ENCODE measurements at places on chromosomes 12 and 14.

GRCh38 chr12:74170645-74171477 is 366.8 kb upstream of the ATXN7L3B start:
- DNase-seq, result no peak

- DNase-seq, result no peak
These were observed 216.6 kb downstream of the PTPRO start for GRCh38 chr12:15538881-15539280.

DNA sequence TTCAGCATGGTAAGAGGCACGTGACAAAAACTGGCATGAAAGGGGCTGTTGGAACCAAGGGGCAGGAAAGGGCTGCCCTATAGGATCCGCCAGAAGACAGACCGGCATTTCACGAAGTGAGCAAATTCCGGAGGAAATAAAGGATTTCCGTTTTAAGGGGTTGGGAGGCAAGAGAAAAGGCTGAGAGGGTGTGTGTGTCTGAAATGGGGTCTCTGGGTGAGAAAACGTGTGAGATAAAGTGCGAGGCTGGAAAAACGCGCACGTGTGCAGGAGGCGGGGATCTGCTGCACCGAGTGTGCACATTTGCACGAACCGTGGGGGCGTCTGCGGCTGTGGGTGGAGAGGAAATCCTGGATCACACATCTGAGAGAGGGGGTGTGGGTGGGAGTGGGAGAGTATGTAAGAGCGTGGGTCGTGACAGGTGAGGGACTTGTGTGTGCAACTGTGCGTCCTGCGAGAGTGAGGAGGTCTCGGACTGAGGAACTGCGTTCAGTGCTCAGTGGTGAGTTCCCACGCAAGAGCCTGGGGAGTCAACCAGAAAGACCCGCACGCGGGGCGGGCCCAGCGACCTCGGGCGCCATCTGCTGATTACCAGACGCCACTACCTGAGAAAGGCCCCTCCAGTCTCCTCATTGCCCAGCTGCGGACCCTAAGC is 37.0 kb upstream of the P2RX7 start:
- no peak for DNase-seq

GRCh38 chr14:37466623-37467088 is 128.4 kb downstream of the FOXA1 start:
- DNase-seq, result no peak

DNA sequence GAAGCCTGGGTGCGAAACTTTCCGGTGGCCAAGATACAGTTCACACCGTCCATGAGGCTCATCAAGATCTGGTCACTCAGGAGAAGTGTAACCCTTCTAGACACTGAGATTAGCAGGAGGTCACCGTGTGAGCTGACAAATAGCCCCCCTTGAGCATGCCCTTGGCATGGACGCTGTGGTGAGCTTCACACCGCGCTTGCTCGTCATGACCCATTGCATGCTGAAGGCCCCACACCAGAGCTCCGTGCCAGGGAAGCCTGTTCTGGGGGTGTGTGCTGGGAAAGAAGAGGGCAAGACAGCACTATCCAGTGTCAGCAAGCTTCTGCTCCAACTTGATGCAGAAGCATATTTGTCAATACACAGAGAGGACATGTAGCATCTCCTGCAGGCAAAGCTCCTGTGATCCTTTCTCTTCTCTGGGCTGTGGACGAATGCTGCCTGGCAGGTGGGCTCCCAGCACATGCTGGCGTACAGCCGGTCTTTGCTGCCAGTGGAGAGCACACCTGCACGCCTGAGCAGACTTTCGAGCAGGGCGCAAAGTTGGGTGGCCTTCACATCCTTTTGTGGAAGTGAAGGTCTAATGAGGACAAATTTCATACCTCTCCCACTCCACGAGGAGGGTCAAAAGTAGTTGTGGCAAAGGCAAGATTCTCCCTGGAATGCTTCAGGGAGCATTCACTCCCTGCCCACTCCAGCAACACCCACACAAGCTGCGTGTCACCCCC is 126.9 kb upstream of the FKBP4 start:
- no peak for DNase-seq

DNA sequence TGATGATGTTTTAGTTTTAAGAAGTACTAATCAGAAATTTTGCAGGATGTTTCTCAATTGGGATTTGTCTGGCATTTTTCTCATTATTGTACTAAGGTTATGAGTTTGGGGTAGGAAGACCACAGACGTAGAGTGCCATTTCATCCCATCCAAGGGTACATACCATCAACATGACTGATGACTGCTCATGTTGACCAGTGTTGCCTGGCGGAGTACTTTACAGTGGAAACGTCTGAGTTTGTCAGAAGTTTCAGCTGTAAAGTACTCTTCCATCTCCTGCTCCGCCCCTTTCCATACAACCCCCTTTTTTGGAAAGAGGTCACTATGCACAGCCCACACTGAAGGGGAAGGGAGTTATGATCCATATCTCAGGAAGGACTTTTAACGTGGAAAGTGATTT is 74.2 kb downstream of the RCOR1 start:
- no peak for DNase-seq

GRCh38 chr12:124129132-124129531 is 156.1 kb downstream of the ZNF664 start:
- no peak for DNase-seq

- no peak for DNase-seq
These were observed 37.7 kb downstream of the ADAM21 start for GRCh38 chr14:70489579-70490200.

DNA sequence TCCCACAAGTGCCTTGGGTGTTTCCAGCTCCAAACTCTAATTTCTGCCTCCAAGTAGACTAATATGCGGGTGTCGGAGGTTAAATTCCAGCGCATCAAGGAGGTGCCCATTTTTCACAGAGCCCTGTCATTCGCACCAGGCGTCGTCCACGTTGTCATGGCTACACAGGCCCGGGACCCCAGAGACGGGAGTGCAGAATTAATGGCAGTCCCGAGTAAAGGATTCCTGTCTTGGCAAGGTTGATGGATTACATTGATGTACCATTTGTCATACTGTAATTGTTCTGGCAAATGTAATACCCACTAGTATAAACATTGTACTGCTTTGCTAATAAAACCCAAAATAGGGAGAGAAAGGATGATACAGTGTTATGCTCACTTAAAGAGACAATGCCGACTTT is 222.9 kb upstream of the MYL2 start:
- DNase-seq, result no peak

- DNase-seq, result no peak
These were observed 3.6 kb upstream of the WSB2 start for GRCh38 chr12:118064608-118065007.

DNA sequence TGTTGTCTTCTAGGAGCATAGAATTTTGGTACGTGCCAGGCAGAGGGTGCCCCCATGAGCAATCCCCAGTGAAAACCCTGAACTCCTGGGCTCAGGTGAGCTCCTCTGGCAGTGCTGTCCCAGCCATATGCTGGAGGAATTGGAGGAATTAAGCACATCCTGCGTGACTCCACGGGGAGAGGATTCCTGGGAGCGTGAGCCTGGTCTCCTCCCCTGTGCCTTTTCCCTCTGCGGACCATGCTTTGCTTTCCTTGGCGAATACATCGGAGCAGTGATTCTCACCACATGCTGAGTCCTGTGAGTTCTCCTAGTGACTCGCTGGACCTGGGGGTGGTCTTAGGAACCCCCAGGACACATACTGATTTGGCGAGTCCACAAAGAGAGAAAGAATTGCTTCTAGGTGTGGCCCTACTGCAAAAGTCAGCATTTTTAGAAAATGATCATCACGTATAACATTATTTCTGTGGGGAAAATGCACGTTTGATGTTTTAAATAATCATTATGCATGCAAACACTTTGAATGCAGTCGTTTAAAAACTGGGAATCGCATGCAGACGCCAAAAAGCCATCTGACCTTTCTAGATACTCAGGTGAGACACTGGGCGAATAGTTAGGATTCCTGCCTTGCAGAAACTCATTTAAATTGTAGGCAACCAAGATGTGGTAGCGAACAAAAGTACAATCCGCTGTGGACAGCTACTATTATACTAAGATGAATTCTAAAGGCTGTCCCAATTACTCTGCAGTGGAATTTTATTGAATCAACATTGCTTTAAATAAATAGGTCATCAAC is 370.9 kb downstream of the TMEM132D start:
- DNase-seq, result no peak
